ENCODE measurements at places on chromosomes 5 and 9.

GRCh38 chr9:130329061-130329460 is 63.5 kb downstream of the HMCN2 start:
- DNase-seq = no peak

- DNase-seq = no peak
Measured at GRCh38 chr5:180596115-180596667, 4.9 kb upstream of the SCGB3A1 start.

GRCh38 chr5:93208141-93208751 is 372.8 kb downstream of the NR2F1-AS1 start:
- DNase-seq = no peak

- DNase-seq = no peak
Measured at GRCh38 chr9:97307500-97308163, at the start of gene CCDC180. Gene CCDC180 (plus strand): TSS chr9:97307659. CDS start chr9:97308064, 405 bp downstream.

DNA sequence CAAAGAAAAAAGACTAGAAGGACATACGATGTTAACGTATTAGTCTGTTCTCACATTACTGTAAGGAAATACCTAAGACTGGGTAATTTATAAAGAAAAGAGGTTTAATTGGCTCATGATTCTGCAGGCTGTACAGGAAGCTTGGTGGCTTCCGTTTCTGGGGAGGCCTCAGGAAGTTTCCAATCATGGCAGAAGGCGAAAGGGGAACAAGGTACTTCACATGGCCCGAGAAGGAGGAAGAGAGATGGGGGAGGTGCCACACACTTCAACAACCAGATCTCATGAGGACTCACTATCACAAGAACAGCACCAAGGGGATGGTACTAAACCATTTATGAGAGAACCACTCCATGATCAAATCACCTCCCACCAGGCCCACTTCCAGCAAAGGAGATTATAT is 110.1 kb downstream of the CARTPT start:
- peak; percentile 13 for DNase-seq

GRCh38 chr9:116812231-116813030 is 125.3 kb downstream of the TRIM32 start:
- no peak for DNase-seq

DNA sequence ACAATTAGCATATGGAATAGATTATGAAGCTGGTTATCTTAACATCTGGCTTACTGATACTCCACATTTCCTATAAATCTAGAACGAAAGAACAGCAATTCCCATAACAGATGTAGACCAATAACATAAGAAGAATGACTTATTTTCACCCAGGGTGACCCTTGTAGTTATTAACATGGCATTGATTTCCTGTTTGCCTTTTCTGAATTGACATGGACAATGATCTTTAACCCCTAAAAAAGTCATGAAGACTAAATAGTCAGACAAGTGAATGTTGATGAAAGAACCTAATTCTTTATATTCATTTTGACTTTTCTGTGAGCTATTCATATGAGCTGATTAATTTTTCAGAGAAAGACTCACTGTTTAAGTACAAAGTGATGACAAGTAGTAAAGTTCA is 175.3 kb upstream of the CD180 start:
- no peak for DNase-seq

GRCh38 chr9:133717113-133718031 is 20.8 kb downstream of the SARDH start:
- no peak for DNase-seq

- no peak for DNase-seq
Measured at GRCh38 chr5:61991430-61991829, 314.6 kb upstream of the KIF2A start.

DNA sequence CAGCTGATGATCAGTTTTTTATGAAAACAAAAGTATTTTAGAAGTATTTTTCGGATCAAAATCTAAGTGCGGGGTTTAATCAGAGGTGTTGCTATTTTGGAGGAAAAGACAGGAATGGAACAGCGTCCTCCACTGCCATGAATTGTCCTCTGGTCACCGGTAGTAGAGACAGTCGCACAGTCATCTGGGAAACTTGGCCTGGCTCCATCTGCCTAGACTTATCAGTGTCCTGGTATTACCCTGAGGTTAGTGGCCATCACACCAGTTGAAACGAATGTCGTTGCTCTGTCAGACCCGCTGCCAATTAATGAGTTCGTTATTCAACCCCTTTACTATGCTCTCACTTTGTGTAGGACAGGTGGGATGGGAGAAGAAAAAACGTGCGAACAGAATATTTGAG is 8.2 kb downstream of the TLX3 start:
- no peak for DNase-seq

GRCh38 chr5:889075-889710 is 3.4 kb downstream of the BRD9 start:
- DNase-seq = no peak

DNA sequence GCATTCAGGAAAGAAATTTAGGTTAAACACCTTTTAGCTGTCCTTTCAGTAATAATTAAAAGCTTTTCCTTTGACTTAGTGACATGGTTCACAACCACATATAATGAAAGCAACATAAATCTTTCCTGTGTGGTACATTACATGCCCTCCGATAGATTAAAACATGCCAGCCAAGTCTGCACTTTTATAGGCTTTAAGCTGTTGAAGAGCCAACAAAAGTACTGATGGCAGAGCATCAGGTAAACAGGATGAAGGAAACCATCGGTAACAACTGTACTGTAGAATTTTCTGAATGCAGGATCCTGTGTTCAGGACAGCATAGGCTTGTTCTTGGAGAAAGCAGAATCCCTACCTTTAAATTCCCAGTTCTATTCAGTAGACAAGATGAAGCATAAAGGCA is 226.6 kb downstream of the MLLT3 start:
- no peak for DNase-seq

DNA sequence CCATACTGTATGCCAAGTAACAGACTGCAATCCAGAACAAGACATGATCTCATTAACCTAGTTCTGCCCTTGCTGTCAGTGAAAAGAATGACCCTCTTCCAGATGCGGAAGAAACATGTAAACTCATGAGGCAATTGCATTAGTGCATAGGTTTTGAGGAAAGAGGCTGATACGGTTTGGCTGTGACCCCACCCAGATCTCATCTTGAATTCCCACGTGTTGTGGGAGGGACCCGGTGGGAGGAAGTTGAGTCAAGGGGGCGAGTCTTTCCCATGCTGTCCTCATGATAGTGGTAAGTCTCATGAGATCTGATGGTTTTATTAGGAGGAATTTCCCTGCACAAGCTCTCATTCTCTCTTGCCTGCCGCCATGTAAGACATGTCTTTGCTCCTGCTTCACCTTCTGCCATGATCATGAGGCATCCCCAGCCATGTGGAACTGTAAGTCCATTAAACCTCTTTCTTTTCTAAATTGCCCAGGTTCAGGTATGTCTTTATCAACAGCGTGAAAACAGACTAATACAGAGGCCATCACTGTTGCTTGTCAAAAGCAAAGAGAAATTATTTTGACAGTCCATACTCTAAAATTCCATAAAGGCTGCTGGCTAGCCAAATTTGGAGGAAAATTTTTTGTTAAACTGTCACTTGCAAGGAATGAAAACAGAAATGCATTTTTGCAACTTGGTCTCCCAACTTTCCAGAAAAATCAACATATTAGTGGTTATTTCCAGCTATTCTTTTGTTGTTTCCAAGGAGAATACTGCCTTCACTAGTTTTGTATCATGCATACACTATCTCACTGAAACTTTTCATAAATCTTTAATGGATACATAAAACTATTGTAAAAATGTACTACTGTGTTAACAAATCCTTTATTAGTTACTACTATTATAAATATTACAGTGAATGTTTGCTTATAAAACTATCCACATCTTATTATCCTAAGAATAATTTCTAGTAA is 3.2 kb upstream of the ARL15 start:
- DNase-seq = no peak

DNA sequence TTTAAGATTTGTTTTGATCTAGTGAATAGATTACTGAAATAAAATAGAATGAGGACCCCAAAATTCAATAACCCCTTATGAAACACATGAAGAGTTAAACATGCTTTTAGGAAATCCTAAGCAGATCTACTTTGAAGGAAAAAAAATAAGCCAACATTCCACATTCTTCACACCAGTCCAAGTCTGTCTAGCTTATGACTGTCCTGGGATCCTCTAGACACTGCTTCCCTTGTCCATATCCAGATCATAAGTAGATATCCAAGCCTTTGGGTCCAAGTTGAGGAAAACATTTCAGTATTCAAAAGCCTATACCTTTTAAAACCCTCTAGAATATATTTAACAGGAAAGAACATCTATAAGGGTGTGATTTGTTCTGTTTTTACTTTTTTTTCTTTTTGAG is 58.8 kb upstream of the MINAR2 start:
- no peak for DNase-seq

- no peak for DNase-seq
Measured at GRCh38 chr5:16061163-16061562, 118.4 kb downstream of the MARCHF11 start.

DNA sequence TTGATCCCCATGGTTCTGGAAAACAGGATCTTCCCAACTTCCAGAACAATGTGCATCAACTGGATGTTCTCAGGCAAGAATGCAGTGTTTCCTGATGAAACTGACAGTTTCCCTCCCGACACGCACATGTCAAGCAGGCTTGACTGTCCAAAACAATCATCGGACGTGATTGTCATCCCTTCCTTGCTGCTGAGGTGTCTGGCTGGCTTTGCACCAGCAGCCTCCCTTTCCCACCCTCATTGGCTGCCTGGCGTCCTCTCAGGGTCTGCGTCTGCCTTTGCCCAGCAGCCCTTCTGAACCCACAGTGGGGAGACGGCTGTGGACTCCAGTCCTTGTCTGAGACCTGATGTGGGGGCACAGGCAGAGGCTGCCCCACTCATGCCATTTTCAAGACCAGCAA is 110.8 kb downstream of the MARCHF3 start:
- no peak for DNase-seq

DNA sequence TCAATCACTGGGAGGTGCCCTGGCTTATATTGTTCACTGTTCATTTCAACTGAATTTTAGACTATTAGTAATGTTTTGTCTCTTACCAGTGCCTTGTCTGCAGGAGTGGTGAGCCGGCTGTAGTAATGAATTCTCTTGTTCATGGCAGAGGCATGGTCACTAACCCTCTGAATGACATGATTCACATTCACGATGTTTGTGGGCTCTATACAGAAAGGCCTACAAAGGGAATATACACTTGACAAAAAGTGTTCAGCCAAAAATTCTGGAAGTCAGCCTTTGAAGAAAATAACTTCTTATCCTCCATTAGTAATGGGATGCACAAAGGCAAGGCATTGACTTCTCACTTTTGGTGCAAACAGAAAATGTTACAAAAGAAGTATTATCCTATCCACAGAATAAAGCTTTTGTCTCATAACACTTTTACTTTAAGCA is 39.6 kb downstream of the SLC38A9 start:
- no peak for DNase-seq

GRCh38 chr9:14037331-14037730 is 276.6 kb downstream of the NFIB start:
- DNase-seq = no peak

DNA sequence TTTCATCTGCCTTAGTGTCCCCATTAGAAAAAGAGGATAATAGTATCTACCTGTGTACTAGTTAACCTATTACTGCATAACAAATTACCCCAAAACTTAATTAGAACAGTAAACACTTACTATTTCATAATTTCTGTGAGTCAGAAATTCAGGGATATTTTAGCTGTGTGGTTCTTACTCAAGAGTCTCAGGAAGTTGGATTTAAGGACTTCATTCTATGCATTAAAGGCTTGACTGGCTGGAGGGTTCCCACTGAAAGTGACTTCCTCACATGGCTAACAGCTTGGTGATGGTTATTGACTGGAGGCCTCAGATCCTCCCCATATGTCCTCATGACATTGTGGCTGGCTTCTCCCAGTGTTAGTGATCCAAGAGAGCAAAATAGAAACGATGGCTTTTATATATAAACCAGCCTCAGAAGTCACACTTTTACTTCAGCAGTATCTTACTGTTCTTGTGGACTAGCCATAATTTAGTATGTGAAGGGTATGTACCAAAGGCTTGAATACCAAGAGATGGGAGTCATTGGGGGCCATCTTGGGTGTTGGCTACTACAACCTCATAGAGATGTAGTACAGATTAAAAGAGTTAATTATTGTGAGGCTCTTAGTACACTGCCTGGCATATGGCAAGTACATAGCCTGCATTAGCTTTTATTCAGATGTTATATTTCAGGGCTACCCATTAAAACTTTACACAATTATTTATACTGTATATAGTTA is 9.9 kb downstream of the RAD23B start:
- no peak for DNase-seq

DNA sequence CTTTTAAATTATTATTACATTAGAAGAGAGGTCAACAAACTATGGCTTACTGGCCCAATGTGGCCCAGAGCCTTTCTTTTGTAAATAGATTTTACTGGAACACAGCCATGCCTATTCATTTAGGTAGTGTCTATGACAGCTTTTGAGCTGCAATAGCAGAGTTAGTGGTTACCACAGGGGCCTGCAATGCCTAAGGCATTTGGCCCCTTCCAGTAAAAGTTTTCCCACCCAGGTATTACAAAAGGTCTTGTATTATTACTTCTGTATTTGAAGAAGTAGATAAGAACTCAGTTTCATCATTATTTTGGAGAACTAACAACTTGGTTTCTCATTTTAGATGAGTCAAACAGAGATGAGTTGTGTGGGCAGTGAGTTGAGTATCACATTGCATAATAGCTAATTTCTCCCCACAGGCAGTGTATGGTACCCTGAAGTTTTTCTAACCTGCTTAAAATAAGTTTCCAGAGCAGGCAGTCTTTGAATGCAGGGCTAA is 9.5 kb downstream of the MTRR start:
- DNase-seq = peak; percentile 83

GRCh38 chr5:108654051-108654450 is 93.6 kb upstream of the FER start:
- DNase-seq = no peak

- DNase-seq = no peak
Measured at GRCh38 chr5:34001241-34001841, 6.5 kb downstream of the AMACR start.

GRCh38 chr9:87406543-87407166 is 91.0 kb upstream of the DAPK1 start:
- no peak for DNase-seq

- DNase-seq = no peak
Measured at GRCh38 chr9:131319486-131319885, 30.0 kb downstream of the PLPP7 start.

DNA sequence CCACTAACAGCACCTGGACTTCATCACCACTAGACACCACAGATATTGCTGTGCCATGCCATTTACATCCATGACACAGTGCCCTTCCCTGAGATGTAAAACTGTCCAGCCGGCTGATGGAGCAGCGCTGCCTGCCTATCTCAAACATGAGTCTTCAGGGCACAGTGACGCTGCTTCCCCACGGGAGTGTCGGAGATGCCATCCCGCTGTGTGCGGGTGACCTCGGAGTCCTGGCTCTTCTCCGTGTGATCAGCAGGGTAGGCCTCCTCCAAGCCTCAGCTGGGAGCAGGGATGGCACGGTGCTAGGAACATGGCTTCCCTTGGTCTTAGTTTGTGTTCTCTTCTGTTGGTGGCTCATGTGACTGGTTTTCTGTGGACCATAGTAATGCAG is 130.3 kb upstream of the FAM120A start:
- DNase-seq = no peak

- no peak for DNase-seq
Measured at GRCh38 chr9:3262826-3263529, 262.8 kb downstream of the RFX3 start.

- DNase-seq = no peak
Measured at GRCh38 chr5:170497311-170498038, 6.3 kb upstream of the KCNIP1 start.

- DNase-seq = no peak
Measured at GRCh38 chr5:180114304-180115003, 42.9 kb upstream of the RNF130 start.

- no peak for DNase-seq
Measured at GRCh38 chr5:73911761-73912393, 285.9 kb downstream of the ARHGEF28 start.

GRCh38 chr5:10562201-10563109 is 1.4 kb upstream of the ANKRD33B start:
- no peak for DNase-seq
